ENCODE measurements at places on chromosomes 7 and 10. TPM values are rescaled to one million over a fixed set of nuclear protein-coding genes. Genes with fewer than 3 reads are reported as not detected.

GRCh38 chr7:136900005-136900404 is 31.6 kb downstream of the CHRM2 start:
- no peak for DNase-seq

GRCh38 chr7:44767134-44767911 is 18.7 kb downstream of the ZMIZ2 start:
- DNase-seq: no peak

- no peak for DNase-seq
Observed at GRCh38 chr7:22541789-22542188, 41.8 kb upstream of the STEAP1B start.

DNA sequence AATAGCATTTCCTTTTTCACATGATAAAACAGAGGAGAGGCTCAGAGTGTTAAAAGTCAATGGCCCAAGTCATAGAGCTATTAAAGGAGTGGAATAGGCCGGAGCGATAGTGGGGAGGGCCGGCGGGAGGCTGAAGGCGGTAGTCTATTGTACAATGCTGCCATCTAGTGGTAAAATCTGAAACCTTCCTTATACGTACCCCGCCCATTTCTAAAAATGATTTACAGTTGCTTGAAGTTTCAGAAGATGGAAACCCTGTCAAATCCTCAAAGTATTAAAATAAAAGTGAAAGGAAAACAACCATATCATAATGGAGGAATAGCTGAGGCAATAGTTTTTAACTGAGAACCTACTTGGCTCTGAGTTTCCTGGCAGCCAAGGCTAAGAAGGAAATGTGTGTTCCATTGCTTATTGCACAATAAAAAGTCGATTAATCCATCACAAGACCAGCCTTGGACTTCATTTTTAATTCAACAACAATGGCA is 209.1 kb downstream of the CCSER2 start:
- DNase-seq: no peak

GRCh38 chr10:77109351-77109994 is 528.1 kb downstream of the KCNMA1 start:
- no peak for DNase-seq

DNA sequence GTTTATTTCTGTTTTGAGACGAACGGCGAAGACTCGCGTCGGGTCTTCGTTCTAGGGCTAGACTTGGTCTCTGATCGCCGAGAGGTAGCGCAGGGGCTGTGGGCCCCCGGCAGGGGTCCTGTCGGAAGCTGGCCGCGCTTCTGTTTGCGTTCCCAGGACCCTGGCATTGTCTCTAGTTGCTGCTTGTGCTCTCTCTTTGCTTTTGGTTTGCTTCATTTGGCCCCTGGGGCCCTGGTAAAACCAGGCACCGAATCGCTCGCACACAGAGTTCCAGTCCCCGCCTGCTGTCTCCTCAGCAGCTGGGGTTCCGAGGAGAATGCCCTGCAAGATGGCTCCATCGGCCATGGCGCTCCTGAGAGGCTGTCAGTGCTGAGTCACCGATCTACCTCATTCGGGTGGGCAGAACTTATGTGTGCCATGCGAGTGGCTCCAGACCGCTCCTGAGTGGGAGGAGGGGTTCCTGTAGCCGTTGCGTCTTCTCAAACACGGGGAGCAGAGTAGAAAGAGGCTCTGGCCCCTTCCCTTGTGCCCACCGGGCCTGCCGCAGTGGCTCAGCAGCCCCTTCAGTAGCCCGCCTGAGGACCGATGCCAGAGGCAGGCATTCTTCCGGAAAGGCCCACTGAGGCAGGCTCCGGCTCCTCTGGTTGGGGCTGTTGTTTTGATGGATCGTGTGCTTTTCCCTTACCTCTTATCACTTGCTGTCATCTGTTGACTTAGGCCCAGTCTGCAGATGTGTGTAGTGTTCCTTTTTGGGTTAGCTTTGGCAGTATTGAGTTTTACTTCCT is 826 bp downstream of the CHPF2 start:
- no peak for DNase-seq

- no peak for DNase-seq
Observed at GRCh38 chr10:6746782-6747181, 166.7 kb upstream of the PRKCQ start.

- DNase-seq: no peak
Observed at GRCh38 chr7:129898502-129899160, 54.1 kb downstream of the UBE2H start.

DNA sequence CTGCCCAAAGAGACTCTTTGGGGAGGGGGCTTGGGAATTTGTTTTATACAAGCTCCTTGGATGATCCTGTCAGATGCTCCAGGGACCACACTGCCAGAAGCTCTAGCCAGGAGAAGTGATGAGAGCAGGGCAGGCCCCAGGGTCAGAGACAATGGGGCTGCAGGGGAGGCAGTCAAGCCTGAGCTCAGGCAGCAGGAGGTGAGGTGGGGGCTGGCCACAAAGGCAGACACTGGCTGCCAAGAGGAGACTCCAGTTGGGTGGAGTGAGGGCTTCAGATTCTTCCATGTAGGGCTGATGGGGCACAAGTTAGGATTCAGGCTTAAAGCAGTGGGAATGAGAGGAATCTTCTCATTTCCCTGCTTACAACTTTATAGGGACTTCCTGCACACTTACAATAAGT is 35.6 kb upstream of the LOXL4 start:
- no peak for DNase-seq

- no peak for DNase-seq
Observed at GRCh38 chr10:100779329-100779728, 33.9 kb downstream of the PAX2 start.

GRCh38 chr10:128971374-128972035 is 495.5 kb upstream of the MGMT start:
- DNase-seq: no peak

- DNase-seq: no peak
Observed at GRCh38 chr7:154628556-154628955, 374.4 kb downstream of the PAXIP1 start.

- DNase-seq: no peak
Observed at GRCh38 chr10:64959883-64960282, 1438.7 kb downstream of the REEP3 start.

DNA sequence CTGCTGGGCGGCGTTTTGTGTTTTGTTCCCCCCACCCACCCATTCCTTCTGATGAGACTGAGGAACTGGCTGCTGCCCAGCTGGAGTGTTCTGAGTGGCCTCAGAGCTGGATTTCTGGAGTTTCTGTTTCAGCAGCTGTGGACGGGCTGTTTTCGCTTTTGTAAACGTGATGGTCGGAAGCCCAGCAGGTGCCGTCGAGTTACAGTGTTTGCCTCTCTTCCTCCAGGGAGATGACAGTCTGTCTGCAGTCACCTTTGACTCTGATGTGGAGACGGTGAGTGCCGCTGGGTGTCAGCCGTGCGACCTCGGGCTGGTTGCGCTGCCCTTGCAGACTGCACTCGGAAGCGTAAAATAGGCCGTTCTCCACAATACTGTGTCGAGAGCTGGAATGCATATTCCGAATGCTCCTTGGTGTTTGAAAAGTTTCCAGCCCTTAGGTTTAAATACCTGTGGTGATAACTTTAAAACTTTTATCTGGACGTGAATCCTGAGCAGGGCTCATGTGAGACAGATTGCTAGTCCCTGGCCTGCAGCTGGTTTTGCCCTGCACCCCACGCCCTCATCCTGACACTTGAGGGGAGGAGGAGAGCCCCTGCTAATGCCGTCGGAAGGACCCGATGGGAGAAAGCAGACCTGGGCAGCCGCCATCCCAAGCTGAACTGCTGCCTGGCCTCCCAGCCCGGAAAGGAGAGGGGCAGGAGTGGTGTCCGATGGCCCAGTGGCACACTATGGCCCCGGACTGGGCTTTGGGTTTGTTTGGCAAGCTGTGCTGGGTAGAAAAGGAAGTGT is 8.3 kb downstream of the IQCE start:
- DNase-seq: no peak

DNA sequence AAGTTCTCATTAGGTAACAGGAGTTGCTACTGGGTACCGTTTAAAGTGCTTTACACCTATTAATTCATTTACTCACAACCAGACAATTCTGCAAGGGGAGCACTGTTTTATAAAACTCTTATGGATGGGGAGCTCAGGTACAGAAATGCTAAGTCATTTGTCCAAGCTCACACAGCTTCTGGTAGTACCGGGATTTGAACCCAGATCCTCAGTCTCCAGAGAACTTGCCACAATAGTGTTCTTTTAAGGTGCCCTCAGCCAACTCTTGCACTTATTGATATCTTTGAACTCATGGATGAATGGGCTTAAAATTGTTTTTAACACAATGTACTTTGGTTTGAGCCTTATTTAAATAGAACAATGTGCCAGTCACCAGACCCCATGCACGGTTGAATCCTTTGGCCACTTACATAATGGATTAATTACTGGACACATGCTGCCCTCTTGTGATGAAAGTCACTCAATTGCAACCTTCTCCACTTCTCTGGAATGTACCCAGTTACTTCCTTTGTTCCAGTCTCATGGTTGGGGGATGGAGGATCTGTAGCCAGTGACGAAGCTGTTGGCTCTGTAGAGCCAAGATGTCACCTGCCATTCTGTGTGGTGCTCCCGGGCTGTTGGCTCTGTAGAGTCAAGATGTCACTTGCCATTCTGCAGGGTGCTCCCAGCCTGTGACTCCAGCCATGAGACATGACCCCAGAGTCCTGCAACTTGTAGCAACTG is 65.6 kb downstream of the NOD1 start:
- no peak for DNase-seq

DNA sequence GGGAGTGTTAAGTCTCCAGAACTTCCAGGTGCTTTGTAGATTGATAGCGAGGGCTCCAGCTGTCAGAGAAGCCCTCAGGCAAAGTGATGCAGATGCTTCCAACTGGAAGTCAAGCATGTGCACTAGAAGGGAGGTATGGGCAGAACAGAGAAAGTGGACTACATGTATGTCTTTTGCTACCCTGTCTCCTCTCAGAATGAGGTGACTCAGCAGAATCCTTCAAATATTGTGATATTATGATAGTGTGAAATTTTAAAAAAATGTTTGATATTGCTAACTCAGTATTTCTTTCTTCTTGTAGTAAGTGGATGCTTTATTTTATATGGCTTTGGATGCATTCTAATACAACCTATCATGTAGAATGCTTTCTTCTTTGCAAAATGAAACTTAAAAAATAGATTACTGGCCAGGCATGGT is 138.9 kb upstream of the SVIL start:
- DNase-seq: no peak

GRCh38 chr7:131148708-131149428 is 178.8 kb upstream of the MKLN1 start:
- no peak for DNase-seq

Gene WDR37
- total RNA-seq: 13.6 TPM

Gene LIPM
- total RNA-seq: not detected

Gene GHRHR
- not detected for total RNA-seq

Gene MUC12
- total RNA-seq: not detected
